DND-41 (cell line): ENCODE measurements at places on chromosomes 1 and 21.

DNA sequence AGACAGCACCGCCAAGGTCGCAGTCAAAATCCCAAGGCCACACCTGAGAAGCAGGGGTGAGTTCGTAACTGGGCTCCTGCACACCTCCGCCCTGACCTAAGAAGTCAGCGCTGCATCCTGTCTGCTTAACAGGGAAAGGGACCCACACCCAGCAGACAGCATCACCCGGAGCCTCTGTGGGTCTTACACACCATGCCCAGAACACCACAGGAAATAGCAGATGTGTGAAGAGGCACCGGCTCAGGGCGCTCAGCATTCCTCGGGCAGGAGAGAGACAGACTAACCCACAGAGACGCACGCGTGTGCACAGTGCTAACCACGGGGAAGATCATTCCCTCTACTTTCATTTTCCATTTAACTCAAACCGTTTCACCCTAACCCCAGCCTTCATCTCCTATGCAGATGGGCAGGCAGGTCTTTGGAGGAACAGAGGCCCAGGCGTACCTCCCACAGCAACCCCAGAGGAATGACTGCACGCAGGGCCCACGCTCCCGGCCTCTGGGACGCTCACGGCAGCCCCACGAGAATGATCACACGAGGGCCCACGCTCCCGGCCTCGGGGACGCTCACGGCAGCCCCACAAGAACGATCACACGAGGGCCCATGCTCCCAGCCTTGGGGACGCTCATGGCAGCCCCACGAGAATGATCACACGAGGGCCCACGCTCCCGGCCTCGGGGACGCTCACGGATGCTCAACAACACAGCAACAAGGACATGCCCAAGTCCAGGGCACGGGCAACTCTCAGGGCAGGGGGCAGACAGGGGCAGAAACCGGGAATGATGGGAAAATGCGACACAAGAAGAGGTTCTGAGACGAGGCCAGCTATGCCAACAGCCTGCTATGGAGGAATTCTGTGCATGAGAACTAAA lies 20.9 kb downstream of the POFUT2 start:
- peak; percentile 80 for DNase-seq

DNA sequence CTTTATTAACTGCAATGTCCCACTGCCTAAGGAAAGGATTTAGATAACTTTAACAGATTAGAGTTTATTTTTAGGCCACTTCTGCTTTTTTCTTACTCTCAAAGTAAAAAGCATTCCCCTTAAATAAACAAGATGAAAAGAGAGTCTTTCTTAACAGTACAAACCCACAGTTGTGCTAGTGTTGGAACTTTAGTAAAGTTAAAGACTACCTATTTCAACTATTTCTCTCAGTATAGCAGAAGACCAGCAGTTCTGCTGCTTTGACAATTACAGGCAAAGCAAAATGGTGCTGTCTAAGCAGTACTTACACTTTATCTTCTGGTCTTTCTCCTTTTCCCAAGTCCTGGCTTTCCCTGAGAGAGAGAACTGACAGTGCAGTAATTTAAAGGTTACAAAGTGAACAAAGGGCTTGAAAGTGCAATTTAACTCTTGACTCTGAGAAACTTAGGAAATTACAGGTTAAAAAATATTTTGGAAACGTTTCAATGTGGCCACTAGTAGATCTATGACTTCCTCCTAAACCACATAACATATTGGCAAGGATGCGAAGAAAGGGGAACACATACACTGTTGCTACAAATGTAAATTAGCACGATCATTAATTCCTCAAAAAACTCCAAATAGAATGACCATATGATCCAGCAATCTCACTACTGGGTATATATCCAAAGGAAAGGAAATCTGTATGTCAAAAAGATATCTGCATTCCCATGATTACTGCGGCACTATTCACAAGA lies 135.4 kb upstream of the POGK start:
- DNase-seq = no peak

DNA sequence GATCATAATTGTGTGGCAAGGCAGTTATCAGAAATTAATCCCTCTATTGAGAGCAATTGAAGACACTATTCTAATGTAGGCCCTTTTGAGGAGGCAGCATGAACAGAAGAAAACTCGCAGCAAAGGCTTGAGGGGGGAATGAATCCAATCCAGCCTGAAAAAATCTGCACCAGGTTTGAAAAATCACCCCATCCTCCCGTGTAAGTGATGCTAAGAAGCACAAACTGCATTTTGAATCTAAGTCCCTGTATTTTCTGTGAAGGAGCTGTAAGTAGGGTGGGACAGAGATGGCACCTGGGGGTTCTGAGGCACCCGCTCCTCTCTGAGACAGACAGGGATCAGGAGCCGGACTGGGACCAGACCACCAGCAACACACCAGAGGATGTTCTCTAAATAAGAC lies at the start of gene CRB1:
Gene CRB1 (plus strand): TSS at position 241 of the 400 bp plus-strand sequence. CDS start 161 bp downstream, outside the sequence.
- DNase-seq = no peak

DNA sequence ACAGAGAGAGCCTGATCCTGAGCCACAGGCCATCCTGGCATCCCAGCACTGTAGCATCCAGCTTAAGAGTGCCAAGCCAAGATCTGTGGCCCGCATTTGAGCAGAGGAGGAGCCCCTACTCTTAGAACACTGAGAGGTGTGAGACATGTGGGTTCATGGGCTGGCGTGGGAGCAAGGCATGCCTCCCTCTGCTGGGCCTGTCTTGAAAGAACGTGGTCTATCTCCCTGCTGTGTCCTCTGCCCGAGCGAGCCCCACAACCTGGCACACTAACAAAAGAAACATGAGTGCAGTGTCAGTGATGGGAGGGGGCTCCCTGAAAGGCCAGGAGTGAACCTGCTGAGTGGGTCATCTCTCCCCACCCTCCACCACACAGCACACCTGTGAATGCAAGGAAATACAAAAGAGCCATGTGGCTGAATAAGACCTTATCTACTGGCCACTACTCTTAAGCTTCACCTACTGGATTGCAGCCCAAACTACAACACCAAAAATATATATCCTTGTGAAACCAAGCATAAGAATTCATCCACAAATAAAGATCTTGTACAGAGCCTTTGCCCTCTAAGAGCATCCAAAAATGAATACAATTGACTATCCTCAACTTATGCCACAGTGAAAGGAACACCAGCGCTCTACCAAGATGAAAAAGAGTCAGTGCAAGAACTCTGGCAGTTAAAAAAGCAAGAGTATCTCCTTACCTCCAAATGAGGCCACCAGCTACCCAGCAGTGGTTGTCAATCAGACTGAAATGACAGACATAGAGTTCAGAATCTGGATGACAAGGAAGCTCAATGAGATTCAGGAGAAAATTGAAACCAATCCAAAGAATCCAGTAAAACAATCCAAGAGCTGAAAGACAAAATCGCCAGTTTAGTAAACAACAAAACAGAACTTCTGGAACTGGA lies 259.4 kb upstream of the DAB1 start:
- no peak for DNase-seq

DNA sequence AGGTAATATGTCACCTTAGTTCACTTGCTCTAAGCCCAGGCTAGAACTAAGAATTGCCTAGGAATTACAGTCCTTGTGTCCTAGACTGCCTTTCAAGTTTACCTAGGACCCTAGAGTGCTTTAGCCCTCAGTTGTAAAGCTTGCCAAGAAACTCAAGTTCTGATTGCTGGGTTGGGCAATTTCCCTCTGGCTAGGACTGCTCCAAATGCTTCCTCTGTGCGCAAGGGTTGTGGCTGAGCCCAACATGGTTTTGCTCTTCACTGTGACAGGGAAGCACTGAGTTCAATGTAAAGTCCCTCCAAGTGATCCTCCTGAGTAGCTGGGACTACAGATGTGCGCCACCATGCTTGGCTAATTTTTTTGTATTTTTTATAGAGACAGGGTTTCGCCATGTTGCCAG lies 102.3 kb upstream of the NEK7 start:
- DNase-seq = no peak

GRCh38 chr21:45376459-45377324 lies 28.3 kb upstream of the COL18A1 start:
- DNase-seq = no peak

DNA sequence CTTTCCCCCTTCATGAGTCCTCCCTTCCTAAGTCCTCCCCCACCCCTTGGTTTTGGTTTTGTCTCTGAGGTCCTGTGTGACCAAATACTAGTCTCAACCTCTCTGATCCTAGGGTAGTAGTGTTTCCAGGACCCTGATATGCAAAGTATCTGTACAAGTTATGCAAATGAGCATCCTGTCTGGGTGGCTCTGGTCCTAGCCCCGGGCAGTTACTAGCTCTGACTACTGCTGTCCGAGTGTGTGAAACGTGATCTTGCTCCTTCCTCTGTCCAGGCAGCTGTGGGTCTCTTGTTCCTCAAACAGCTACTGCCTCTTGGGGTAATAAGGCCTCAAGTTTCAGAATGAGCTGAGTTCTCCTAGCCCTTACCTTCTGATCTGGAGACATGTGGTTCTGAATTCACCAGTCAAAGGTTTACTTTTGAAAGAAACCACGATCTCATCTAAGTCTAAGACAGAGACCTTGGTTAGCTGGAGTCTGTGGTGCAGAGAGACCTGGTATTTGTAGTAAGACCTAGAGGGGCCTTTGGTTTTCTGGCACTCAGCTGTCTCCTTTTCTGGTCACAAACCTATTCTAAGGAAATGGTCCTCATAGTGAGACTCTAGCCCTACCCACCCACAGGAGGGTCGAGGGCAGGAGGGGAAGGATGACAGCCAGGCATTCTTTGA lies 31.0 kb upstream of the IL19 start:
- no peak for DNase-seq

GRCh38 chr1:172421974-172422604 lies 1.6 kb downstream of the C1orf105 start:
- DNase-seq = no peak

DNA sequence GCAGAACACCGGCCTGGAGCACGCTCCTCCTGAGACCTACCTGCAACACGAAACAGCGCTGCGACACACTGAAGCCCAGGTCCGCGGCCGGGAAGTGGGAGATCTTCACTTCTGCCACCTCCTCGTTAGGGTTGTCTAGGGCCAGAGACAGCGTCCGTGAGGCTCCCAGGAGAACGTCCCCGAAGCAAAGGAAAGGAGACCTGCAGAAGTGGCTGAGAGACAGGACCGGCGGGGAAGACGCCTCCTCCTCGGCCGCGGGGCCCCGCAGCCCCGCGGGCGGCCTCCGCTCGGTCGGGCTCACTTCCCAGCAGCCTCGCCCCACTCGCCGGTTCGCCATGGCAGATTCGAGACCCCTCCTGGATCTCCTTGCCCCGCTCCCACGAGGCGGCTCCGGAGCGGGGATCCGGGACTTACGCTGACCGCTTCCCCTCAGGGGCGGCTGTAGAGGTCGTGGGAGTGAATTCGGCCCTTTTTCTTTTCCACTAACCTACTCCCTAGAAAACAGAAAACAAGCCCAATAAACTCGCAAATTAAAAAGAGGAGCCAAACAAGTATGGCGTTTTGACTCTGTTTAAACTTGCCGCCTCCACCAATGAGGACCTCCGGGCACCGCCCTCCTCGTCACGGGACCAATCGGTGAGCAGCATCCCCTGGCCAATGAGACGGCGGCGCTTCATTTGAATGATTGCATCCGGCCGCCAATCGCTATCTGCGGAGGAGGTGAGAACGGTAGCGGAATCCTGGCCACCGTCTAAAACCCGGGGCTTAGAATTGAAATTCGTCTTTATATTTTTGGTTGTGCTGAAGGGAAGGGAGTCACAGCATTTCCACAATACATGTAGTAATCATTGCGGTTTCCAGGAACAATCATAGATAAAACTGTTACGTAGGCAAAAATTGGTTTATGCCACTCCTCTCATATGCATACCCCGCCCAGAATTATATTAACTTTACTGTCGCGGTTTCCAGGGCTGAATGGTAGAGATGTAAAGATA lies at the start of gene ASPM:
Gene ASPM (minus strand): TSS at position 569 of the 995 bp plus-strand sequence. CDS start 232 bp downstream, at position 337.
- DNase-seq = peak; percentile 96

GRCh38 chr1:162324396-162324795 lies 52.3 kb downstream of the SPATA46 start:
- DNase-seq = no peak

- no peak for DNase-seq
Measured at GRCh38 chr1:30807318-30808066, 49.9 kb upstream of the LAPTM5 start.

DNA sequence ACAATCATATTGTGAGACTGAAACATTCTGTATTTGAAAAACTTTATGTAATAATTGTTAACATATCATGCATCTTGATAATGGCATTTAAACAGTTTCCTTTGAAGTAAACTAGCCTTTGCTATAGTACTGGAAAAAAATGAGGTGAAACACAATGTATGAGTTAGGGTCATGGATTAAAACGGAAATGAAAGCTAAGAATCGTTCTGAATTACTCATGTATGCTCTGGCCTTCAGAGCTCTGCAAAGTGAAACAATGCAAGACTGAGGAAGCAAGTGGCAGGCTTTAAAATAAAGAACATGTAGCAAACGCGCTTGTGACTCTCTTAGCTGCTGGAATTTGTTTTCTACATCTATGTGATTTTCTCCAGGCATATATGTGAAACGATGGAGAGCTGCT lies 317.1 kb downstream of the DPYD start:
- DNase-seq = no peak

DNA sequence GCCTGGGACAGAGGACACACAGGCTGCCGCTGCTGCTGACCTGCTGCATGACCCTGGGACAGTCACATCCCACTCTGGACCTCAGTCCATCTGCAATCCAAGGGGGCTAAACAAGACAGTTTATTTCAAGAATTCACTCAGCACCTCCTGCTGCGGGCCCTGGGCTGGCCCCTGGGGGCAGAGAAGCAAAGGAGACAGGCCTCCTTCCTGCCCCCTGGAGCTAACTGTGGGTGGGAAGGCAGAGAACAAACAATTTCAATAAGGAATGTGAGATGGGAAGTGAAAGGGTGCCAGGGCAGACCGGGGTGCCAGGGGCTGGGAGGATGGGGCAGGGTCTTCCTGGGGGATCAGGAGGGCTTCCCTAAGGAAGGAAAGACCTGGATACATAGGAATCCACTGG lies 60.0 kb downstream of the TAS1R2 start:
- DNase-seq = no peak

DNA sequence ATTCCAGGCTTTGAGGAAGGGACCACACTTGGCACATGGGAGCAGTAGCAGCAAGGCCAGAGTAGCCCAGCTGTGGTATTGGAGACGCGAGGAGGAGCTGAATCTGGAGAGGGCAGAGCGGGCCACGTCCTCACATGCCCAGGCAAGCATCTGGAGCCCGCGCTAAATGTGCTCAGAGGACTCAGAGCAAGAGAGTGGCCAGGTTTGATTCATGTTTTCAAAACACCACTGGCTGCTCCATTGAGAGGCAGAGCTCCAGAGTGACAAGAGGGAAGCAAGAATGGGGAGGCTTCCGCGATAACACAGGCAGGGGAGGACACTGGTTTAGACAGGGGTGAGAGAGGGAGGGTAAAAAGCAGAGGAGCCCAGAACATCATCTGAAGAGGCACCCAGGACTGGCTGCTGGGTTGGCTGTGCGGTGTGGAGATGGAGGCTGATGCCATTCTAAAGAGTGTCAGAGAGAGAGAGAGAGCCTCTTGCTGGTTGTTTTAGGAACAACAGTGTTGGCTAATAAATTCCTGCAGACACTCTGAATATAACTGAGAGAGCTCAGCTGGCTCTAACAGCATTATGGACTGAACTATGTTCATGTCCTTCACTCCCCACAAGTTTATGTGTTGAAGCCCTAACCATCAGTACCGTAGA lies 32.3 kb downstream of the RCAN1 start:
- DNase-seq = no peak

GRCh38 chr1:180815188-180815587 lies 97.5 kb upstream of the KIAA1614 start:
- no peak for DNase-seq

GRCh38 chr1:109198043-109198695 lies 15.5 kb upstream of the SARS1 start:
- no peak for DNase-seq

GRCh38 chr21:34243562-34243961 lies 120.2 kb upstream of the KCNE2 start:
- DNase-seq = peak; percentile 37

- DNase-seq = no peak
Measured at GRCh38 chr1:19273106-19273843, 15.3 kb downstream of the AKR7A3 start.

- DNase-seq = no peak
Measured at GRCh38 chr1:154683820-154684219, 75.8 kb upstream of the ADAR start.
